Activated CD4-positive, alpha-beta T cell treated with anti-CD3 and anti-CD28 coated beads, Interleukin-2, amount 50 U/mL, for 24 hours (primary cell): ENCODE measurements at places on chromosomes 6 and 20.

- DNase-seq, result no peak
Measured at GRCh38 chr6:155024391-155025027, 29.4 kb downstream of the TIAM2 start.

DNA sequence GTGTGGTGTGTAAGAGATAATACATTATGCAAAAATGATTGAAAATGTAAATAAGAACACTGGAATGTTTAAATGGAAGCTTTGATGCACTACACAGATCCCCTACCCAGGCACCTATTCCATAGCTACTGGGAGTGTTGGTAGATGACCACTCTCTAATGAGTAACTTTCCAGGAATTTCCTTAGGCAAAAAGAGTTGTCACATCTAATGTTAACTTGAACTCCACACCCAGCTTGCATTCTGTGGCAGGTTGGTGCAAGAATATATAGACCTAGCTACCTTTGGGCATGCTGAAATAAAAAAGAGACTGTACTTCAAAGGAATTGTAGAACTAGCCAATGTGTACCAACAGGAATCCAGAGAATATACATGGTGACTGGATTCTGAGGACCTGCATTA is 1254.2 kb upstream of the EYS start:
- no peak for DNase-seq

DNA sequence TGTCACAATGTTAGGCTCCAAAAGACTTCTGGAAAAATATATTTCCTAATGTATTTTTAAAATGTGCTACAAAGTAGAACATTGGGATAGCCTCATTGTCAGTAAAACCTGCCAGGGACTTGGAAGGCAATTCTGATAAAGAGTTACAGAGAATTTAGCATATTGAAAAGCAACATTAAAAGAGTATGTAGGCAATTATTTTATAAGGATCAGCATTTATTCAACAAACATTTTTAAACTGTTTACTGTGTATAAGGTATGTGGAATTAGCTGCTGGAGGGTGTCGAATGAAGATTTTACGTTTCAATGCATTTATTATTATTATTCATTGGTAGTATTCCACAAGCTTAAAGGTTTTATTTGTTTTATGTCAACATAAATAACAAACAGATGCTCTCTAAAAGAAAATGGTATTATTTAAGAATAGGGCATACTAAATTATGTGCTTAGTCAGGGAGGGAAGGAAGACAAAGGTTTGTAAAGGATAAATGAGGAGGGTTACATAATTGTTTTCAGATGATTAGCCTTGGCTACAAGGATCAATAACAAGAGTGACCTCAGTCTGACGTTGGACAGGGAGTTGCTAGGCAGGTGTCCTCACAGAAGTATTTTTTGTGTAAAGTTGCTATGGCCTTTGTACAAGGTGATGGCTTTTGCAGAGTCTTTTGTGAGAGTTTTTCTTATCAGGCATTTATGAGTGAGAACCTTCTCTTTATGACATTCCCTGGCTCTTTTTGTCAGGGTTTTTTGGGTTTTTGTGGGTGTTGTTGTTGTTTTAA is 313.4 kb upstream of the PLCB4 start:
- no peak for DNase-seq

DNA sequence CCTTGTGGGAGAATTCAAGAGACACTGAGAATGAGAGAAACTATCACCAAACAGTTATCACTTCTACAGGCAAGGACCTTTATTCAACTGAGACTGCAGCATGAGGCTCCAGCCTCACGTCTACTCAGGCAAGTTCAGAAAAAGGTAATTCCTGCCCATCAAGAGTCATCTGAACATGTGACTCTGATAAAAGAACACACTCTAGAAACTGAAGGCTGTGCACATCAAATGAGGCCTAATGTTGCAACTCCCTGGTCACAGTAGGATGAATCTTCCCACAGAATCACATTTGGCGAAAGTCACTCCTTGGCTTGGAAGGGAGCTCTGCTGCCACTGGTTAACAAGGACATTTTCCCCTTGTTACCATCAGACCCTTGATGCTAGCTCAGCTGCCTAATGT is 71.2 kb upstream of the EMILIN3 start:
- DNase-seq, result no peak

DNA sequence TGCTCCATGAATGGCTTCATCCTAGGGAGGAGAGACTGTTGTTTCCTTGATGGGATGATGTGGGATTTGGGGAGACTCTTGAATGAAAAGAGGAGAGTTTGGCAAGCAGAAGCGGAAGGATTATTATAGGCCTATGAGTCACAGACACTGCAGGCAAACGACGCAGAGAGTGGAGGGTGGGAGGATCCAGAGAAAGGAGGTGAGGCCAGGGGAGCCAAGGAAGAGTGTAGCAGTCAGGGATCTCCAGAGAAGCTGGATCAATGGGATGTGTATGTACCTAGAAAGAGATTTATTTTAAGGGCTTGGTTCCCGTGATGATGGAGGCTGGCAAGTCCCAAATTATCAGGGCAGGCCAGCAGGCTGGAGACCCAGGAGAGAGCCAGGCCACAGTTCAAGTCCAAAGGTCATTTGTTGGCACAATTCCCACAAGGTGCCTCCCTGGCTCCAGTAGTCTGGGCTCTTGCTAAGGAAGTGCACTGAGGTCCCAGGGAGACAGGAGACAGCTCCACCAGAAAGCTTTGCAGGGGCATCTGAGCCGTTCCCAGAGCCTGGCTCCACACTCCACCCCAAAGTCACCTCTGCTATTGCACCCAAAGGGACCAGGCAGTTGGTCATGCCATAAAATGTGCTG is 76.0 kb downstream of the ADTRP start:
- no peak for DNase-seq

DNA sequence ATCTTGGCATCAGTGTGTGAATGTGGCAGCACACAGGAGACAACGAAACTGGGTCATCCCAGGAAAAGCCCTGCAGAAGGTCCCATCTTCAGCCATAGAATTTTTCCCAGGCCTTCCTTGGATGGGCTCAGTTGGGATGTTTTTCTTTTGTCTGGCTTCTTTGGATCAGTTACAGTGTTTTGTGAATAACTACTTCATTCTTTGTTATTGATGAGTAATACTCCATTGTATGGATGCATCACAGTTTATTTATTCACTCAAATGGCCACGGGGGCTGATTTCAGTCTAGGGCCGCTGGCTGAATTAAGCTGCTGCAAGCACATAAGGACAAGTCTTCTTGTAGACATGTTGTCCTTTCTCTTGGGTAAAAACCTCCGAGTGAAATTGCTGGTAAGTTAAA is 81.3 kb upstream of the CD93 start:
- DNase-seq, result no peak

DNA sequence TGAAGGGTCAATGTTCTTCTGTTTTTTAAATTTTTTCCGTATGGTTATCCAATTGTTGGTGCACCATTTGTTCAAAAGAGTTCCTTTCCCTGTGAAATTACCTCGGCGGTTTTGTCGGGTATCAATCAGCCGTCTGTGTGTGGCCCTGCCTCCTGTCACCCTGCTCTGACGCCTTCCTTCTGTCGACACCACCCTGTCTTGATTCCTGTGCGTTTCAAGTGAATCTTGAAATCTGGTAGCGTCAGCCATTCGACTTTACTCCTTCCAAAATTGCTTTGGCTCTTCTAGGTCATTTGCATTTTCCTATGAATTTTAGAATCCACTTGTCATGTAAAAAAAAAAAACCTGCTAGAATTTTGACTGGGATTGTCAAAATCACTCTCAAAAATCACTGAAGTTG is 181.1 kb downstream of the CDH4 start:
- DNase-seq, result no peak

DNA sequence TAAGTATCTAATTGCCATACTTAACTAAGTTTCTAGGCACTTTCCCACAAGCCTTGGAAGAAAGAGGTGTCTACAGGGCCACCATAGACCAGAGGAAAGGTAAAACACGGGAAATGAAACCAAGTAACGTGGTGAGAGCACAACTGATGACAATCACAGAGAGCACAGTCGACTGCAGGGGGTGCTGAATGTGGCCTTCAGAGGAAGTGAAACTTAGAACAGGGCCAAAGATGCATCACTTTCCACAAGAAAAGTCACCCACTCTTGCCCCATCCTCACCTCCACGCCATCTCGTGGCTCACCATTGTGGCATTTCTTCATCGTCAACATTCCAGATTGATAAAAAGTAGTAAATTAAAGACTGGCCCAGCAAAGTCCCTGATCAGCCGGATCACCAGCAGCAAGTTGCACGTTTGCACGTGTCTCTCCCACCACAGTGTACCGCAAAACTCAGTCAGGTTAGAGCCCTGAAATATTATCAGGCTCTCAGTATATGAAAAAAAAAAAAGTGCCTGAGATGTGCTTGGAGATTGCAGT is 31.4 kb downstream of the HIVEP2 start:
- no peak for DNase-seq
